ENCODE measurements at places on chromosomes 3 and 15. TPM values are rescaled to one million over a fixed set of nuclear protein-coding genes. Genes with fewer than 3 reads are reported as not detected.

The WNT5A gene
- 11.9 TPM for total RNA-seq

The CCDC54 gene
- not detected for total RNA-seq

The ZNF620 gene
- total RNA-seq: 1.7 TPM

The HRH1 gene
- 5.1 TPM for total RNA-seq

The MASP1 gene
- total RNA-seq: 0.21 TPM

The PEAK1 gene
- total RNA-seq: 21.6 TPM

The CX3CR1 gene
- total RNA-seq: not detected

The CEP19 gene
- 1.4 TPM for total RNA-seq

The TMEM207 gene
- total RNA-seq: not detected

The IL17RC gene
- 9.2 TPM for total RNA-seq

The MAP3K13 gene
- total RNA-seq: 27.7 TPM

The PPP1R2 gene
- 93.6 TPM for total RNA-seq

The DPP8 gene
- 50.5 TPM for total RNA-seq

The ITGB5 gene
- total RNA-seq: 155 TPM

The MRPS11 gene
- total RNA-seq: 21.5 TPM

The LHFPL4 gene
- total RNA-seq: under 0.01 TPM

The OXSR1 gene
- total RNA-seq: 66.7 TPM

The CPN2 gene
- total RNA-seq: not detected

The GLDN gene
- 0.07 TPM for total RNA-seq

The SLC22A14 gene
- 0.57 TPM for total RNA-seq

The ABI3BP gene
- total RNA-seq: 3.1 TPM

The ALPK3 gene
- under 0.01 TPM for total RNA-seq

The GRAMD2A gene
- total RNA-seq: 7.2 TPM

The ANKRD63 gene
- total RNA-seq: not detected

The RASSF1 gene
- 19.8 TPM for total RNA-seq

The TYRO3 gene
- 9.3 TPM for total RNA-seq

The FEZF2 gene
- not detected for total RNA-seq

The SPG21 gene
- total RNA-seq: 78.9 TPM

The RPS17 gene
- 2,714 TPM for total RNA-seq

The NANOGP8 gene
- total RNA-seq: not detected

The C3orf85 gene
- total RNA-seq: not detected

The HHATL gene
- total RNA-seq: not detected

The NBEAL2 gene
- 15.7 TPM for total RNA-seq

The XIRP1 gene
- not detected for total RNA-seq

The FAM174B gene
- total RNA-seq: 1.3 TPM

The CCR8 gene
- total RNA-seq: not detected

The EPHA6 gene
- total RNA-seq: 0.36 TPM

The ATP8B4 gene
- total RNA-seq: 1.00 TPM

The P4HTM gene
- 13.3 TPM for total RNA-seq

The CDCP1 gene
- total RNA-seq: 141 TPM

The TMPRSS7 gene
- under 0.01 TPM for total RNA-seq

The CLPX gene
- total RNA-seq: 88.3 TPM

The GOLGA8T gene
- total RNA-seq: not detected

The PRTG gene
- under 0.01 TPM for total RNA-seq

The GORASP1 gene
- 19.1 TPM for total RNA-seq

The PLCH1 gene
- 0.34 TPM for total RNA-seq

The PRSS50 gene
- total RNA-seq: not detected

The TTLL13 gene
- 0.07 TPM for total RNA-seq

The NR2F2 gene
- total RNA-seq: 1.7 TPM

The ACVR2B gene
- total RNA-seq: 7.5 TPM

The MFSD1 gene
- total RNA-seq: 109 TPM

The NR2E3 gene
- 0.14 TPM for total RNA-seq

All from nasal cavity respiratory epithelium epithelial cell of viscerocranial mucosa (primary cell).